ENCODE measurements at places on chromosomes 1 and 21. TPM values are rescaled to one million over a fixed set of nuclear protein-coding genes. Genes with fewer than 3 reads are reported as not detected.

Gene SLC26A9
- total RNA-seq = not detected

Gene HAPLN2
- total RNA-seq = 0.73 TPM

Gene CR1L
- 0.48 TPM for total RNA-seq

Gene PTPRC
- total RNA-seq = not detected

Gene PPM1J
- 4.6 TPM for total RNA-seq

Gene LCE2A
- not detected for total RNA-seq

Gene INAVA
- 44.5 TPM for total RNA-seq

Gene UBL4B
- total RNA-seq = not detected

Gene RBM11
- total RNA-seq = 3.3 TPM

Gene HMGCS2
- not detected for total RNA-seq

DNA sequence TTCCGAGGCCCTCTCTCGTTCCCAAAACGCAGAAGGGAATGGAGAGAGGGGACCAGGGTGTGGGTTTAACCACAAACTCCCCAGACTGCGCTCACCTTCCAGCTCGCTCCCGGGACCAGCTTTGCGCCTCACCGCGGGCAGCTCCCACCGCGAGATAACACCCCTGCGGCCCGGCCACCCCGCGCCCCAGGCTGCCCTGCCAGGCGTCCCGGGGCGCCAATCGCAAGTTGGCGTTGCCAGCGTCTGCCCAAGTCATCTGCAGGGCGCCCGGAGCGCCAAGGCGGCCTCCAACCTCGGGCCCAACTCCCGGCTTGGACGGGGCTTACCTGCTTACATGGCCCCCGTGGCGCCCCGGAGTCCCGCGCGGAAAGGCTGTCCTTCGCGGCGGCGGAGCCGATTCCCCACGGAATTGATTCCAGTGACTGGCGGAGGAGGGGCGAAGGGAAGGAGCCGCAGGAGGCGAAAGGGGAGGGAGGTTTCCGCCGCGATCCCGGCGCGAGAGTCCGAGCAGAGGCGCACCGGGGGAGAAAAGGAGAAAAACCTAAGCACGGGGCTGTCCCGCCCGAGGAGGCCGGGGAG, 456 bp downstream of the PTPN14 start:
- peak; percentile 80 for DNase-seq

- DNase-seq = no peak
Measured at GRCh38 chr1:151049458-151049857, 1.9 kb downstream of the C1orf56 start.

GRCh38 chr1:3501437-3501836, 47.0 kb downstream of the ARHGEF16 start:
- DNase-seq = no peak

DNA sequence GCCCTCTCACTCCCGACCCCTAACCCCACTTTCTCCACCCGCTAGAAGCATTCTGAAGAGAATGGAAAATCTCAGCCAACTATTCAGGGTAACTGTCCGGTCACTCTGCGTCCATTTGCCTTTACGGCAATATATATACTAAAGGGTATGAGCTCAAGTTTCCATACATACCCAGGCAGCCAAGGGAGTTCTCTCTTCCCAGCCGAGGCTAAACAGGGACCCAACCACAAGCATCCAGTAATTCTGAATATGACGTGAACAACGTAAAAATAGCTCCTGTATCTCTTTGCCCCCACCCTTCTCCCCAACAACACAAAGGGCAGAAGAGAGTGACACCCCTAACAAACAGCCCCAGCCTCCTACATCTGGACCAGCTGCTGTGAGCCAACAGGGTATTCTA, 67.7 kb downstream of the SSBP3 start:
- DNase-seq = no peak

- no peak for DNase-seq
Measured at GRCh38 chr1:14551386-14551785, 47.1 kb upstream of the KAZN start.

DNA sequence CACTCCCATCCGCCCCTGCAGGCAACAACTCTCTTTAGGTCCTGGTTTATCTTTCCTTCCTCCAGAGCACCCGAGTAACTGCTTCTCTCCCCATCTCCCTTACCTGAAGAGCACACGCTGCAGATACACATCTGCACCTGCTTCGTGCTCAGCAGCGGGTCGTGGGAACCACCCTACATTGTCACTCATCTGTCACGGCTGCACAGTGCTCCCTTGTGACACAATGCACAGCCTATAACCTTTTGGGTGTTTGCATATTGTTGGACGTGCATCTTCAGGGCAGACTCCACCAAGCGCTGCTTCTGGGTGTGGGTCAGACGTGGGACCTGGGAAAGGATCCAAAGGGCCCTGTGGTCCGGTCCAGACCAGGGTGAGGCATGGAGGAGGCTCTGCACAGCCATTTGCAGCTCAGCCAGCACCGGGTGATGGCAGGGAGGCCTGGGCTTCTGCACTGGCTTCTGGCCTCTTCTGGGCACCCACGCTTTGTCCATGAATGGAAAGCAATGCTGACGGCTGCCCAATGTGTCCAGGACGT, 42.5 kb downstream of the WDR4 start:
- DNase-seq = peak; percentile 49

- no peak for DNase-seq
Measured at GRCh38 chr1:177410179-177410766, 239.5 kb downstream of the BRINP2 start.

- no peak for DNase-seq
Measured at GRCh38 chr1:186620566-186621350, 59.5 kb downstream of the PTGS2 start.

DNA sequence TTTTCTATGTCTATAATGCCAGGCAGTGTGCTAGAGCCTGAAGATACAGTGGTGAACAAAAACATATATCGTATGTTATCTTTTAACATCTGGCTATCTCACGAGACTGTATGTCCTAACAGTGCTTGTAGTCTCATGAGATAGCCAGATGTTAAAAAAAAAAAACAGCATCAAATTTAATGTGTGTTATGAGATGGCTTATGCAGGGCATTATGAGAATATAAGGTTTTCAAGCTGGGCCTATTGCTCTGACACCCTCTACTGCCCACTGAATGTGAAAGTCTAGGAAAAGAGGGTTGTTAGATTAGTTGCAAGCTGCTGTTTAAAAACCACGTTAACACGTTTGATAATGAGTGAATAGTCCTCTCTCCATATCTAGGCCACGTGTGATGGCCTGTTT, 109.8 kb downstream of the CACHD1 start:
- no peak for DNase-seq

DNA sequence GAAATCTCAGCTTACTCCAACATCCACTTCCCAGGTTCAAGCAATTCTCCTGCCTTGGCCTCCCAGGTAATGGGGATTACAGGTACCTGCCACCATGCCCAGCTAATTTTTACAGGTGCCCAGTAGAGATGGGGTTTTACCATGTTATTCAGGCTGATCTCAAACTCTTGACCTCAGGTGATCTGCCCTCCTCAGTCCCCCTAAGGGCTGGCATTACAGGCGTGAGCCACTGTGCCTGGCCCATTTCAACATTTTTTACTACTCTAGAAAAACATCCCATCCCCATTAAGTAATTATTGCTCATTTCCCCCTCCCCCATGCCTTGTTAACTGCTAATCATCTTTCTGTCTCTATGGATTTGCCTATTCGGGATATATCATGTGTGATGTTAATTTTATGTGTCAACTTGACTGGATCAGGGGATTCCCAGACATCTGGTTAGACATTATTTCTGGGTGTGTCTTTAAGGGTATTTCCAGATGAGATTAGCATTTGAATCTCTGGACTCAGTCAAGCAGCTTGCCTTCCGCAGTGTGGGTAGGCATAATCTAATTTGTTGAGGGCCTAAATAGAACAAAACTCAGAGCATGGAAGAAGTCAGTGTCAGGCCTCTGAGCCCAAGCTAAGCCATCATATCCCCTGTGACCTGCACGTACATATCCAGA, 33.0 kb upstream of the ZBTB8B start:
- DNase-seq = no peak

GRCh38 chr1:11598461-11598860, 55.8 kb downstream of the FBXO2 start:
- DNase-seq = no peak

DNA sequence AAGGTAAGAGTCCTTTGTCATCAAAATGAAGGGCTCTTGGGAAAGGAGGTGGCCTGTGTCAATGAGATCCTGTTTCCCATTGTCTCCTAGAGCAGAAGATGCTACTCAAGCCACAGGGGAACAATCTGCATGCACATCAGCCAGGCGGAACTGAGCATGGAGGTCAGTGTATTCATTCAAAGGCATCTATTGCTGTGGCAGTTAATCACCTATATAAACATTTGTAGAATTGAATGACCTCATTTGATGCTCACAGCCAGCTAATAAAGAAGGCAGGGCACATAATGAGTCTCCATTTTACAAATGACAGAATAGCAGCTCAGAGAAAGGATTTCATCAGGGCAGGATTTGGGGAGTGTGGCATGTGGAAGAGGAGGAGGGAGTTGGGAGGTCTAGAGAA, 5.7 kb upstream of the FYB2 start:
- no peak for DNase-seq

GRCh38 chr1:923131-923990, at the start of gene SAMD11:
Gene SAMD11 (plus strand): TSS chr1:923923. CDS start chr1:924432, 509 bp downstream.
- DNase-seq = peak; percentile 88

- no peak for DNase-seq
Measured at GRCh38 chr1:230634384-230634783, 7.9 kb upstream of the COG2 start.

DNA sequence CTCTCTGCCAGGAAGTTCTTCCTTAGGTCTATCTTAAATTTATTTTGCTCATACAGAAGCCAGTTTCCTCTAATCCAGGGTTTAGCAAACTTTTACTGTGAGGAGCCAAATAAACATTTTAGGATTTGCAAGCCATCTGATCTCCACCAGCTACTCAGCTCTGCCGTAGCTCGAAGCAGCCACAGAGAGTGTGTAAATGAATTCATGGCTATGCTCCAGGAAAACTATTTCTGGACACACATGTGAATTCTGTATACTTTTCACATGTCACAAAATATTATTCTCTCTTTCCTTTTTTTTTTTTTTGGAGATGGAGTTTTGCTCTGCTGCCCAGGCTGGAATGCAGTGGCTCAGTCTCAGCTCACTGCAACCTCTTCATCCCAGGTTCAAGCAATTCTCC, 13.4 kb upstream of the AGTRAP start:
- no peak for DNase-seq

DNA sequence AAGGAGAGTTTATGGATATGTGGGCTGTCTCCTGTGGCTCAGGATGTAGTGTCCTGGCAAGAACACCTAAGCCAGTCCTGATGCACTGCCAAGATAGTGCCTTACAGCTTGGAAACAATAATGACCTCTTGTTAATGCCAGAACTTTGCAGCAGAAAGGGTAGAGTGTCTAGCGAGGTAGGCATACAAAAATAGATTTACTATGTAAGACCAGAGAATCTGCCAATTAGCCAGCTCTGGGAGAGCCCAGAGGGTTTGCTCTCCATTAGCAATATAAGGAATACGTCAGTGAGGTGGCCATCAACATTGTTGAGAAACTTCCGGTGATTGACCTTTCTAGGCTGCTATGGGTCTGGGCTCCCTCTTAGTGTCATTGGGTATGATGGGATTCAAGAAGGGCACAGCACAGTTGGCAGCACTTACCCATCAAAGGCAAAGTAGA, 178.5 kb upstream of the GALNT2 start:
- no peak for DNase-seq

DNA sequence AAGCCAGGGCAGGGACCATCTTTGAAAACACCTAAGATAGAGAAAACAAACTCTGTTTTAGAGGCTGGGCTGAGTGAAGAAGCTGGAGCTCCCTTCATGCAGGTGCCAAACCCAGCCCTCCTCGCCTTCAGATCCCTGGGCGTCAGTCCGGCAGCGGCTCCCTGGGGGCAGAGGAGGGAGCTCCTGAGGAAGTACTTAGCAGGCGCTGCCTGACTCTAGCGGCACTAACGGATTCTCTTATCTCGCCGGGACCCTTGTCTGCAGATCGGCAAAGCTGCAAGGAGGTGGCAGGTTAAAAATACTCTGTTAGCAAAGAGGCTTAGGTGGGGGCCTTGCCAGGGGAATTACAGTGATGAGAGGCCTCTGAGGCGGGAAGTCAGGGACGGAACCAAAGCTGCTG, 79.6 kb downstream of the PLXNA2 start:
- no peak for DNase-seq

DNA sequence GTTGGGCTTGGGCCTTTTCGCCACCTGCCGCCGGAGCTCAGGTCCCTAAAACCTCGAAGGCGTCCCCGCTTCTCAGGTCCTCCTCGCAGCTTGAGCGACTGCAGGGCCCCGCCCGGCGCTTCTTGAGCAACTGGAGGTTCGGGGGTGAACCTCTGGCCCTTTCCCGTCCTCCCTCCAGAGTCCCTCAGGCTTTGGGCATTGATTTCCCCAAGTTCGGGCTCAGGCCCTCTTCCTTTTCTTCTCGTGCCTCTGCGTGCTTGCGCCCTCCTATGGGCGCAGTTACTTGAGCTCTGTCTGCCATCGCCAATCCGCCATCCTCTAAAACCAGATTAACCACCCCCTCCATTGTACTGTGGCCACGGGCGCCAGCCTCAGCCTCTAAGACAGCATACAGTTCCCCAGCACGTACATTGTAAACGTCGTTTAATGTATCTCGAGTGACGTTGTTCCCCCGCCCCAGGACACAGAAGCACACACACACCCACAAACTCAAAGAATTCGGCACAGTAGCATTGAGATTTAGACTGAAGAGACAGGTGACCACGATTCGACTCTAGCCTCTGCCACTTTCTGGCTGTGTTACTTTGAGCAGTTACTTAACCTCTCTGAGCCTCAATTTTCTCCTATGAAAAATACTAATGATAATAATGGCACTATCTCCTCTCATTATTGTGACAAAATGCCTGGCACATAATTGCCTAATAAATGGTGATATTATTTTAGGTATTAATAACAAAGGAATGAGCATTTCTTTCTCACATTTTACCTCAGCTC, 22.6 kb downstream of the BTG2 start:
- DNase-seq = peak; percentile 85

- no peak for DNase-seq
Measured at GRCh38 chr21:44875316-44875700, 1.8 kb upstream of the PTTG1IP start.

DNA sequence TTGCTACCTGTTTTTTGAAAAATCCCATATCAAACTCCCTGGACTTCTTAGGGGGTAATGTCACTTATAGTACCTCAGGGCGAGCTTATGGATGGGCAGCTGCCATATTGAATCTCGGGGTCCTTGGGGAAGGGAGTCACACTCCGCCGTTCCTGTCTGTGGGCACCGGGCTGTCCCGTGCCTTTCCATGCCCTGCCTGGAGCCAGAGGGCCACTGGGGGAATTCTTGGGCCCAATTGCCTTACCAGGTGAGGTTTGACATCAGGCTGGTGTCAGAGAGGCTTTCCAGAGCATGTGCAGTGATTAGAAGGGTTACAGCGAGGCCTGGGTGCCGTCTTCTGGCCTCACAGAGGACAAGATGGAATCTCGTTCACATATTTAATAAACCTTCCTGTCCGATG, 28.8 kb downstream of the QSOX1 start:
- no peak for DNase-seq

Measured in H7 (cell line).